Ureter (tissue), 1 donor: ENCODE measurements at places on chromosomes 13 and 19. TPM values are rescaled to one million over a fixed set of nuclear protein-coding genes. Genes with fewer than 3 reads are reported as not detected.

CEACAM7 gene
- 0.36 TPM for total RNA-seq

DNA sequence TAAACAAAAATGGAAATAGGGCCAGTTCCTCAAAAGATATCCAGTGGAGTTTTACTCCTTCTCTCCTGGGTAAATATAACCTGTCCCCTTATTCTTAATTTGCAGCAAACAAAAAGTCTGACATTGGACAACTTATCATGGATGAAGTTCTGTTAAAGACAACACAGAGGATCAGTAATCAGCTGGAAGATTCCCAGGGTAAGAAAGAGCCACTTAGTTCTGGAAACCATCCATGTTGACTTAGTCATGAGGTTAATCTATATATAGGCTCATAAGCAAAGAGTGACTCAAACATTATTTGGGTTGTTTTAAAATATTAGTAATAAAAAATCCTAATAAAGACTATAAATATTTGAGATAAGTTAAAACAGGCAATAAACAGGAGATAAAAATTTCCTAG, 40.5 kb upstream of the EBPL start:
- no peak for DNase-seq

- DNase-seq = peak; percentile 77
Observed at GRCh38 chr13:99176309-99177276, 24.1 kb upstream of the UBAC2 start.

ZNF584 gene
- 11.5 TPM for total RNA-seq

DNA sequence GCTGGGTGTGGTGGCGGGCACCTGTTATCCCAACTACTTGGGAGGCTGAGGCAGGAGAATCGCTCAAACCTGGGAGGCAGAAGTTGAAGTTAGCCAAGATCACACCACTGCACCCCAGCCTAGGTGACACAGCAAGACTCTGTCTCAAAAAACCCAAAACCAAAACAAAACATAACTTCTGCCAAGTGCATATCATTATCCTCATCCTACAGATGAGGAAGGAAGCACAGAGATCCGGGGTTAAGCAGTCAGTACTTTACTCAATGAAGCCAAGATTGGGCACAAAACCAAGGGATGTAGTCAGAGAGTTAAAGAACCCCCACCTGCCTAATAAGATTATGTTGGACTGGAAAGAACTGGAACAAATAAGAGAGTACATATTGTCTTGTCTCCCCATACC, 5.5 kb upstream of the TMTC4 start:
- no peak for DNase-seq

PABPC3 gene
- 0.29 TPM for total RNA-seq

LGALS7 gene
- total RNA-seq = not detected

IZUMO4 gene
- 5.9 TPM for total RNA-seq

DNA sequence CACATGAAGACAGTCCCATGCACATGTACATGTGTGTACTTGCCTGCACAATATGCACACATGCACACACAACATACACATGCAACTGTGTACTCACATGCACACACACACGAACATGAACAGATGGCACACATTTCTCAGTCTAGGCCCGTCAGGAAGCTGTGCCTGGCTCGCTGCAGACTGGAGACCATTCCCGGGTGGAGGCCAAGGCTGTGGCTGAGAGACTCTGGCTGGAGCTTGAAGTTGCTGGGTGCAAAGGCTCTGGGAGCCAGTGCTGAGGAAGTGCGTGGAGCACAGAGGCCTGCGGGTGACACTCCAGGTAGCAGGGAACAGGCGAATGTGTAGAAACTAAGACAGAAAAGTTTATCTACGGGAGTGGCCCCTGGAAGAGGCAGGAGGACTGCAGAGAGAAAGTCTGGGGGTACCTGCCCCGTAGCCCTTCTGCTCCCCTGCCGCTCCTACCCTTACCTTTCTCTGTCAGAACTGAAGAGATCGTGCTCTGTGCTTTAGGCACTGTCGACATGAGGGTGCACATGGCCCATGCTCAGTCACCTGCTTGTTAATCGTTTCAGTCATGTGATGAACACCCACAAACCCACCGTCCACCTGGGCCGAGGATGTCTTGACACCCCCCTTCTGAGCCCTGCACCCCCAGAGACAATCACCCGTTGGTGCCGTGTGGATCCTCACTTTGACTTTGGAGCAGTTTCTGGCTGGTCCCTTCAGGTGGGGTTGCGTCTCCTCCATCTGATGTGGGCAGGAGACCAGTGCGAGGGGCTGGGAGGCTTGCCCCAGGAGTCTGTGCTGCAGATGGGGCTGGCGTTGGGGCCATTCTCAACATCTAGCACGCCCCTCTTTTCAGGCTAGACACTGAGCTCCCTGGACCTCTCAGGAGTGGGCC, 69.4 kb downstream of the TEX29 start:
- peak; percentile 26 for DNase-seq

DNA sequence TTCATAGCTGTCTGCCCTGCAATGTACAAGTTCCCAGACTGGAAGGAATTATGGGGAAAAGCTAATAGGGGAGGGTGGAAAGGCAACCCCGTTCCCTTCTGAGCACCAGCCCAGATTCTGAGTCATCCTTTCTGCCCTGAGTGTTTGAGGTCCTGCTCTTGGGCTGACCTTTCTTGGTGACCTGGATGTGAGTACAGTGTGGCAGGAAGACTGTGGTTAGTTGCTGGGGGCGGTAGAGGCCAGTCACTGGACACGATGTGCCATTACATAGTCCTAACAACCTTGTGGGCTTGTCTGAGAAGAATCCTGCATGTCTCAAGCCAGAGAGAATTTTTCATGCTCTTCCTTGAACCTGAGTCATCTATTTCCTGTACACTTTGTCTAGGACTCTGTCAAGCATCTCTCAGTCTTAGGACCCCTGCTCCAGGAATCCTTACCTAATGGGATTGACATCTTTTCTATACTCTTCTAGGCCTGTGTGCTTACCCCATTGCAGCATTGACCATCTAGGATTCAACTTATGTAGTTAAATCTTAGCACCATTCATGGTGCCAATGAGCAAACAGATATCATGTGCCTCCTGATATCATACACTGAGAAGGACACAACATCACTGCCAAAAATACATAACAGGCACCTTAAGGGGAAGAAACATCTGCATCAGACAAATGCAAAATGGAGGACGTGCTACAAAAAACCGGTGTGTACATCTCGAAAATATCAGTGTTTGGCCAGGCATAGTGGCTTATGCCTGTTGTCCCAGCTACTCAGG, 8.1 kb upstream of the ANGPTL4 start:
- DNase-seq = no peak

DNA sequence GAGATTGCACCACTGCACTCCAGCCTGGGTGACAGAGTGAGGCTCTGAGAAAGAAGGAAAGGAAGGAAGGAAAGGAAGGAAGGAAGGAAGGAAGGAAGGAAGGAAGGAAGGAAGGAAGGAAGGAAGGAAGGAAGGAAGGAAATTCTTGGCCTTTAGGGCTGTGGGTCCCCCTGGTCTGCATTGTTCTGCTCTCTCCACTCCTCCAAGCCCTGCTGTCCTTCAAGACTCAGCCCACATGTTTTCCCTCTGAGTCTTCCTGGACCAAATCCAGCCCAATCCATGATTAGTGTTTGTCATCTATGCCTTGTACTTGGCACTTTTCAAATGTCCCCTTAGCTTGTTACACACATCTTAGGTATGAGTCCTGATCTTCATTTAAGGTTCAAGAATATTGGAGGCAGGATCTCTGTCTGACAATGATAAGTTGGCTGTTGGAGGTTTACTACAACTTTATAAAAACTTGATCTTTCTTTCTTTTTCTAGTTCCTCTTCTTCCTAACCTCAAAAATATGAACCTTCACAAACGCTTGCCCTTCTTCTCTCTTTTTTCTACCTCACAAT, 48.8 kb upstream of the INTS6 start:
- no peak for DNase-seq

GRCh38 chr19:45293682-45294081, 29.0 kb downstream of the CKM start:
- no peak for DNase-seq

DNA sequence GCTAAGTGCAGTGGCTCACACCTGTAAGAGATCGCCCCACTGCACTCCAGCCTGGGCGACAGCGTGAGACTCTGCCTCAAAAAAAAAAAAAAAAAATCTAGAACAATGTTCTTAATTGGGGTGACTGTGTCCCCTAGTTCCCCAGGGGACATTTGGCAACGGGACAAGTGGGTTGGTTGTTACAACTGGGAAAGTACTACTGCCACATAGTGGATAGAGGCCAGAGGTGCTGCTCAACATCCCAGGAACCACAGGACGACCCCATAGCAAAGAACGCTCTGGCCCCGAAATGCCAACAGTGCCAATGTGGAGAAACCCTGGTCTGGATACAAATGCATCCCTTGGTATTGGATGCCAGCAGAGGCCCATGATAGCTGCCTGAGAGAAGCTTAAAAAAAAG, 11.8 kb downstream of the NLRP12 start:
- no peak for DNase-seq

ZNF599 gene
- total RNA-seq = 7.3 TPM

STAP2 gene
- total RNA-seq = 66.8 TPM

NLRP7 gene
- total RNA-seq = not detected

- no peak for DNase-seq
Observed at GRCh38 chr19:1210227-1210538, 4.6 kb downstream of the STK11 start.

ERVV-1 gene
- total RNA-seq = 0.78 TPM

- peak; percentile 44 for DNase-seq
Observed at GRCh38 chr19:46081928-46082727, 41.3 kb upstream of the IGFL4 start.

C19orf85 gene
- total RNA-seq = not detected

OR7A10 gene
- total RNA-seq = not detected

- no peak for DNase-seq
Observed at GRCh38 chr13:47897411-47898050, 103.5 kb downstream of the SUCLA2 start.

DNA sequence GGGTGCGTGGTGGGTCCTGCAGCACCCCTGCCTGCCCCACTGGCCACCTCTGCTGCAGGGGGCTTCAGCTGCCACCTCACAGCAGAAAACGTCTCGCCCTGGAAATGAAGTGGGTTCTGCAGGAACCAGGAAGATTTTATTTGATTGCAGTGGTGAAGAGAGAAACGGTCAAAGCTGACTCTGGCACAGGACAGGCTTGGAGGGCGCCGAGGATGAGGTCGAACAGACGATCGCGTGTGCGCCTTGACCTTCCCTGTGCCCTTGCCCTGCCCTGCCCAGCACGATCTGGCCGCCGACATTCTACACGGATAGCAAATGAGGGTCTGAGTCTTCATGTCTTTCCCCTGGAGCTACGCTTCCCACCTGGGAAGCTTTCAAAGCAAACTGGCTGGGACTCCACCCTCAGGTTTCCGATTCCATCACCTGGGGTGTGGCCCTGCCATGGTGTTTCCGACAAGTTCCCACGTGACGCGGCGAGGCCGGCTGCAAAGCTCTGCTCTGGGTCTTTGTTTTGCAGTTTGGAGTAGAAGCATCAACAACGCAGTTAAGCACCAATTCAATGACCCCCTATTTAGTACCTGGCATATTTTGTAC, 50.3 kb upstream of the TUBGCP3 start:
- DNase-seq = no peak

GRCh38 chr13:48978942-48979601, 3.4 kb downstream of the FNDC3A start:
- DNase-seq = no peak

YJEFN3 gene
- total RNA-seq = 14.1 TPM

GRCh38 chr13:105918842-105919741, 616.4 kb downstream of the EFNB2 start:
- DNase-seq = peak; percentile 77

- no peak for DNase-seq
Observed at GRCh38 chr13:48578516-48579164, 45.8 kb upstream of the RCBTB2 start.

DNA sequence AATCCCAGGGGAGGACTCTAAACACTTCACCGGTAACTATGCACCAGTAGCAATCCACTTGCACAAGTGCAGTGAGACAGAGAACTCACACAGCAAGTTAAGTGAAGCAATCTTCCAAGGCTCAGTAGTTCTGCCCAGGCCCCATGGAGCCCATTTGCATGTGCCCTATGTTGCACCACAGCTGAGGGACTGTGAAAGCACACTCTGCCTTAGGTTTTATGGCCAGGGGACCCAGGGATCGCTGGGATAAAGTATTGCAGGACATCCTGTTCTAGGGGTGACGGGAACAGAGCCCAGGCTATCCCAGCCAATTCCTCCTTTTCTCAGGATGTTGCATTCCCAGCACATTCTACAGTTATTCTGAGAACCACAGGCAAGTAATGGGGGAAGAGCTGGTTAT, 6.0 kb upstream of the AMER2 start:
- no peak for DNase-seq

PSG11 gene
- not detected for total RNA-seq

SYNGR4 gene
- total RNA-seq = not detected

GRCh38 chr13:80312967-80313366, 28.0 kb downstream of the SPRY2 start:
- DNase-seq = no peak

IGFL3 gene
- not detected for total RNA-seq

DNA sequence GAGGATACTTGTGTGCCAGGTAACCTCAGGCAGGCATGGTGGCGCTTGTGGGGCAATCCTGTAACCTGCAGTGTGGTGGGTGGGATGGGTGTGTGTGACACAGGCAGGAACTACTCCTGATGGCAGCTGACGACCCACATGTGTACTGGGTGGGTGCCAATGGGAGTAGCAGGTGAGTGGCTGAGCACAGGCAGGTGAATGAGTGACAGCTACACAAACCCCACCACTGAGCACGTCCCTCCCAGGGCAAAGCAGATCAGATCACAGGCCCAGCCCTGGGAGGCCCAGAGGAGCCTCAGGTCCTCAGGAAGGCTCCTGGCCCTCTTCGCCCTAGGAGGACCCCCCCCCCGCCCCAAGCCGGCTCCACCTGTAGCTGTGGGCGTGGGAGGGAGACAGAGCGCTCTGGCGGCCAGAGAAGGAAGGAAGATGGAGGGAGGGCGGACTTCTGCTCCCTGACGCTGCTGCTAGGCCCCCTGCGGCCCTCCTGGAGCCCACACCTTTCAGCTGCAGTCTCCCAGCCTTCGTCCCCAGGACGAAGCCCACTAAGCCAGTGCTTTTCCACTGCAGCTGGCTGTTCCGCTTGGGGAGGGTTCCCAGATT, 1.3 kb upstream of the ZNF181 start:
- DNase-seq = no peak

- no peak for DNase-seq
Observed at GRCh38 chr13:85503797-85504196, 295.4 kb downstream of the SLITRK6 start.

GRCh38 chr13:26048741-26049140, 3.1 kb downstream of the SHISA2 start:
- DNase-seq = no peak

GRCh38 chr13:72244788-72245187, 377.8 kb upstream of the DACH1 start:
- no peak for DNase-seq

DNA sequence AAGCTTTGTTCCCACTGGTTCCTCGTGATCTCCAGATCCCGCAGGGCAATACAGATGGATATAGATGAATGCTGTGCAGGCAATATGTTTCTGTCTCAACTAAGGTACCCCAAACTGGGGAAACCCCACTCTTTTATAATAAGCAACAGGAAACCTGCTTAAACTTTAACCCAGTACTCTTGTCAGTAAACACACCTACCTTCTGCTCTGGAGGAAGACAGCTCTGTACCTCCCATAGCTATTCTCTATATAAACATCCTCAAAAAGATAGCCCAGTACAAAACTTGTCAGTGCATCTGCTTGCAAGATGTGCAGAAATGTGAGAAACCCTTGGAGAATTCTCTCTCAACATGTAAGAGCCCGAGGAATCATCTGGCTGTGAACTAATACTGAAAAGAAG, 583.6 kb downstream of the OLFM4 start:
- no peak for DNase-seq
